NCI-H2171 (cell line): ENCODE measurements at places on chromosomes 5 and 9.

- DNase-seq: no peak
Observed at GRCh38 chr9:73155377-73155776, 3.7 kb downstream of the ANXA1 start.

DNA sequence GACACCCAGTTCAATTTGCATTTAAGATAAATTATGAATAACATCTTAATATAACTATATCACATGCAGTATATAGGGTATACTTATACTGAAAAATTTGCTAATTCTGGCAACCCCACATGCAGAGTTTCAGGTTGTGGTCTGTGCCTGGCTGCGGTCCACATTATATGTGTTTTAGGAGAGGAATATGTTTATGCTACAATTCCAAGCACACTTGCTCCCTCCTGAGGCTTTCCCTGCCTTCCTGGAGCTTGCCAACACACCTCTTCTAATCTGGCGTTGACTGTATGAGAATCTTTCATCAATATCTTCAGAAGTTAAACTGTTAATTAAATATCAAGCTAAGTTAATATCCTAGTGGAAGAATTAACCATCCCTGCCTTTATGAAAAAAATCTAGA lies 45.2 kb downstream of the SEMA5A start:
- no peak for DNase-seq

DNA sequence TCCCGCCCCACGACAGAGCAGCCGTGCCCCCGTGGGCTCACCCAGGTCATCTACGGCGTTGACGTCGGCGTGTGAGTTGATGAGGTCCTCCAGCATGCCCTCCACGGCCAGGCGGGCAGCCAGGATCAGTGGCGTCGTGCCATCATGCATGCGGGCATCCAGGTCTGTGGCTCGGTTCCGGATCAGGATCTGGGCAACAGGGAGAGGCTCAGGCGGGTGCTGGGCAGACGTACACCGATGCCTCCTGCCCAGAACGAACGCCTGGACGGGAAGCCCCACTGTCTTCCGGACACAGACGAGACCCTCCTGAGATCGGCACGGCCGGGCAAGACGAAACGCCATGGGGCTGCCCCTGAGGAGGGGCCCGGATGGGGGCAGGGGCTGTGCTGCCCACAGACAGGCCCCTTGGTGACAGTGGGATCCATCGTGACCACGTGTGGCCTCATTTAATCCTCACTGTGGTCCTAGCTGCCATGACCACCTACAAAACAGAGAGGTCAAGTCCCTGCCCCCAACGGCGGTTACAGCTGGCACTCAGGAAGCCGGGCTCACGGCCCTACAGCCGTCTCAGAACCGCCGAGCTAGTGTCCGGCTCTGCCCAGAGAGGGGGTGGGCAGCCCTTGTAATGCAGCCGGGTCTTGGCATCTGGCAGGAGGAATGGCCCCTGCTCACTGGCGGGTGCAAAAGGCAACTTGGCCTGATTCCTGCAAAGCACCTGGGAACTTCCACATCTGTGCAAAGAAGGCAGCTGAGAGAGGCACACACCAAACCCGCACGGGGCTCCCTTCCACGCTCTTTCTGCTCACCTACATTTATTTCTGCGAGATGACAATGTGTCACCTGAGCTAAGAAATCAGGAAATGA lies 16.5 kb upstream of the SEC16A start:
- DNase-seq: no peak

- no peak for DNase-seq
Observed at GRCh38 chr5:91687430-91687829, 304.3 kb upstream of the ARRDC3 start.

DNA sequence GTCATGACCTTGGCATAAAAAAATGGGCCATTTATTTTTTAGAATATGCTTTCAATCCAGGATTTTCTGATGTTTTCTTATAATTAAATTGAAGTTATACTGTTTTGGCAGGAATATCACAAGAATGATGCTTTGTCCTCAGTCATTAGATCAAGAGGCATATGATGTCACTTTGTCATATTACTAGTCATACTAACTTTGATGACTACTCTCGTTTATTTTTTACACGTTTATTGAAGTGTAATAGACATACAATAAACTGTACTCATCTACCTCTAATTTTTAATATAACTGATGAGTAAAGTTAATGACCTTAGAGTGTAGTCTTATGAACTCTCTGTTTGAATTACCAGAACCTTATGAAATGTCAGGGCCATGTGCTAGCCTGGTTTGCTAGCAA lies 56.4 kb downstream of the PBX3 start:
- DNase-seq: no peak
